CD4-positive, alpha-beta T cell treated with Interferon gamma for 1 hour (primary cell): ENCODE measurements at places on chromosomes 16 and 17.

DNA sequence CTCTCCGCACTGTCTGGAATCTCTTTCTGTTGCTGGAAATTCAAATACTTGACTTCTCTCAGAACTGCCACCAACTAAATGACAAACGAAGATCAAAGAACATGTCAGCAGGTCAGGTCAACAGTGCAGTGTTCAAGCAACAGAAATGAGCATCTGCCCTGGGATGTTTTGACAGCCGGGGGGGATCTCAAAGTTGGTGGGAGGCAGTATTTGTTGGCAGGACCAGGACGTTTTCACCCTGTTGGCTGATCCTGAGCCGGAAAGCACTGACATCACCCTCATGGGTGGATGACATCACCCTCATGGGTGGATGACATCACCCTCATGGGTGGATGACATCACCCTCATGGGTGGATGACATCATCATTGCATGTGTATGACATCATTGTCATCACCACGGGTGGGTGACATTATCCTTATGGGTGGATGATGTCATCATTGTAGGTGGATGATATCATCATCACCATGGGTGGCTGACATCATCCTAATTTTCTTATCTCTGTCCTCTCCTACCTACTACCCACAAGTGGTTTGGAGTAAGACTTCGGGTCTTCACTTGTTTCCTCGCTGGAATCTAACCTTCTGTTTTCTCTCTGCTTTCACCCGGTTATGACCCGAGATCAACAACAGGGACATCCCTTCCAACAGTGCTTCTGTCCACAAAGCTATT lies 18.9 kb downstream of the DNAH17 start:
- no peak for DNase-seq

DNA sequence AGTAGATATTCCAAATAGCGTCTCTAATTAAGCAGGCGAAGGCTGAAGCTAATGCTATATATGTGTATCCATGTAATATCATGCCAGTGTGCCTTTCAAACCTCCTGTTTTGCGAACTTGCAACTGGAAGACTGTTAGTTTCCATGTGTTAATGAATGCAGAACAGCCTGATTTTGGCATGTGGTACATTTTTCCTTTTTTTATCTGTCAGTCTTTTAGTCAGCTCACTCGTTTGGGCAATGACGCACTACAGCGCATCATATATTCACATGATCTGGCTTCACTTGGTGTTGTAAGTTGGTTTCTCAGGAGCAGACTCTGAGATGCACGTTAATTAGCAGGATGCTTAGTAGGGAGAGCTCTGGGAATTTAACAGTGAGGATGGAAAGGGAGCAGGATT lies 210.4 kb upstream of the CA10 start:
- no peak for DNase-seq

DNA sequence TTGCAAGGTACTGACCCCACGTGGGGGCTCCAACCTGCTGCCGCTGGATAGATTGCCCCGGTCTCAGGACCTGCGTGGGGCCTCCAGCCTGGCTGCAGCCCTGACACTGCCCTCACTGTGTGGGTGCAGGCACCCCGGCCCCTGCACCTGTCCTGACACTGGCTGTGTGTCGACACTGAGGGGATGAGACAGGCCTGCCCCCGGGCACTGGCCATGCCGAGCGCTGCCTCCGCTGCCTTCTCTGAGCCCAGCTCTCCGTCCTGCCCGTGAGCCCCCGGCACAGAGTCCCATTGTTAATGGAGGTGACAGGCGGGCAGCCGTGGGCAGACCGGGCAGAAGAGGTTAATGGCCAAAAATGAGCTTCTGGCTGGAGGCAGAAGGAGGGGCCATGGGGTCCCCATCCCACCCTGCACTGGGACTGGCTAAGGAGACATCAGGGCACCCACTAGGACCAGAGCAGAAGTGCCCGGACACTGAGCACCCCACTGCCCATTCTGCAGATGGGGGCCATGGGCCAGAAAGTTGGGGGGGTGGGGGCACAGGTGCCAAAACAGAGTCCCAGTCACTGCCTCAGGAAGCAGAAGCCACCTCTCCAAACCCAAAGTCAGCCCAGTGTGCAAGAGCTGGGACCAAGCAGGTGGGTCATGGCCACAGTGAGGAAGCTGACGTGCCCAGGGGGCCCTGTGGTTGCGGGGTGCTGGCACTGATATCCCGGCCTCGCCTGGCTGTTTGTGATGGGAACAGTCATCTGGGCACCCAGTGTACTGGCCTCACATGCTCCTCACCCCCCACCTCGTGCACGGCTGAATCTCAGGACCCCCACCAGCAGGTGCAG lies 2.5 kb upstream of the PRR35 start:
- no peak for DNase-seq

- peak; percentile 82 for DNase-seq
Observed at GRCh38 chr16:11572301-11572995, 14.3 kb downstream of the LITAF start.

DNA sequence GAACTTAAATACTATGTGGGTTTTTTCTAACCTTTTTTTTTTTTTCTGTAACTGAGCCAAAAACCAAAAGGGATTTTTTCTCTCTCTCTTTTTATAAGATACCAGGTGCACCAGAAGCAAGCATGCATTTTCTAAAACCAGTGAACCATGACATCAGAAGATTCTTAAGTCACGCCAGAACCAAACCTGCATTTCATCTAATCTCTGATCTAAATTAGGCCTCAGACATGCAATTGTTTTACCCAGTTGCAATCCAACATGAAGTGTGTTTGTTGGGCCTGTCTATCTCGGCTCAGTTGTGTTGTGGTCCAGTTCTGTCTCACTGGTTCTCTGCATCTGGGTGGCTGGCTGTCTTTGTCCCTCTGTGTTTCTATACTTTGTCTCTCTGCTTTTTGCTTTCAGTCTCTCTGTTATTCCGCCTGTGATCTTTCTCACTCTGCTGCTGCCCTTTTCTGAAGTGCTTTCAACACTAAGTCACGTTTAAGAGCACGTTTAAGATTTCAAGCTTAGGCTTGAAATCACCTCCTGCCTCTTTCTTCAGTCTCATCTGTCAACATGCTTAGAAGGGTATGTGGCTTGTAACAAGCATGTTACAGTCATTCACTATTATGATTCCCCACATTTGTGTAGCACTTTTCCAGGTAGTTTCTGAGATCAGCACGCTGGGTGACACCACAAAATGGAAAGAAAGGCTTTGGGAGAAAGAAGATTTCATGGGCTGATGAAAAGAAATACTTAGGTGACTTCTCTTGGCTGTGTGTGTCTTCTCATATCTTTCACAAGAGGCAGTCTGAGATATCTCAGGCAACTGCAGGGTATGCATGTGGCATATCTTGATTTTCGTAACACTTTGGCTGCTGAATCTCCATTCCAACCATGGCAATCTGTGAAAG lies 488.9 kb downstream of the SHISA9 start:
- no peak for DNase-seq

DNA sequence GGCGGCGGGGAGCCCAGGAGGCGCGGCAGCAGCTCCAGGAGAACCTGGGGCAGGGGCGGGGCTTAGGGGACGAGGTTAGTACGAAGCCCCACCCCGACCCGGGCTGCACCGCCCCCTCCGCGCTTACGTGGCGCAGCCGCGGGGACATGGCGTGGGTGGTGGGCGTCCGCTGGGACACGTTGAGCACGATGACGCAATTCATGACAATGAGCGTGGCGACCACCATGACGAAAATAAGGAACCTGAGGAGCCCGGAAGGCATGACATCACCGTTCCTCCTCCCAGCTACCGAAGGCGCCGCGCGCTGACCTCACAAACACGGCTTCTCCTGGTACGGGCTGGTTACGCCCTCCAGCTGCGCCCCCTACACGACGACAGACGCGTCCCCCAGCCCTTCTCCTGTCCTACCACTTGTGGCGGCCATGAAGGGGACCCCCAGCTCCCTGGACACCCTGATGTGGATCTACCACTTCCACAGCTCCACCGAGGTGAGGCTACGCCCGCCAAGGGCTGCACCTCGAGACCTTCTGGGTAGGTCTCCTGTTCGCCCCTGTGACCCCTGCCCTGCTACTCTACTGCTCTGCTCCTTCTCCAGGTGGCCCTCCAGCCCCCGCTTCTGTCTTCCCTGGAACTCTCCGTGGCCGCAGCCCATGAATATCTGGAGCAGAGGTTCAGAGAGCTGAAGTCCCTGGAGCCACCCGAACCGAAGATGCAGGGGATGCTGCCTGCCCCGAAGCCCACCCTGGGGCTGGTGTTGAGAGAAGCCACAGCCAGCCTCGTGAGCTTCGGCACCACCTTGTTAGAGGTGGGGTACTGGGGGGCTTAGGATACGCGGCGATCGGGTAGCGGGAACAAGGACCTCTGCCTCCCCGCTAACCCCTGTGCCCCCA lies at the start of gene C17orf107:
TSS of gene C17orf107 (plus strand) at position 196 of the 890 bp plus-strand sequence. CDS start at position 423, 227 bp downstream.
- peak; percentile 97 for DNase-seq

DNA sequence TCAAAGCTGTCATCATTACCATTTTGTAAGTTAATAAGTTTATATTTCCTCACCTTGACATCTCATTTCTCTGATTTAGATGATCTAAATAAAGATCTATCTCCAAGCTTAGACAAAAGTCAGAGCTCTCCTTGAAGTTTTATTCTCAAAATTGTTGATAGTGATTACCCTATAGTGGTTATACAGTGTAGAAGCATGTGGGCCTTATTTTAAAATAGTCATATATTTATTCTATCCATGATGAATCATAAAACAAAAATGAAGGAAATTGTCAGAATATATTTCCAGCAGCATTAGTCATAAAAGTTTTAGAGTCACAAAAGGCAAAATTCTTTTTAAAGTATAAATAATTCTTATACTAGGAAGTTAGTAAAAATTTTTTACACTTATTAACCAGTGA lies 49.0 kb downstream of the RHOT1 start:
- DNase-seq: no peak

GRCh38 chr16:8846401-8846932 lies 22.3 kb downstream of the CARHSP1 start:
- DNase-seq: no peak

DNA sequence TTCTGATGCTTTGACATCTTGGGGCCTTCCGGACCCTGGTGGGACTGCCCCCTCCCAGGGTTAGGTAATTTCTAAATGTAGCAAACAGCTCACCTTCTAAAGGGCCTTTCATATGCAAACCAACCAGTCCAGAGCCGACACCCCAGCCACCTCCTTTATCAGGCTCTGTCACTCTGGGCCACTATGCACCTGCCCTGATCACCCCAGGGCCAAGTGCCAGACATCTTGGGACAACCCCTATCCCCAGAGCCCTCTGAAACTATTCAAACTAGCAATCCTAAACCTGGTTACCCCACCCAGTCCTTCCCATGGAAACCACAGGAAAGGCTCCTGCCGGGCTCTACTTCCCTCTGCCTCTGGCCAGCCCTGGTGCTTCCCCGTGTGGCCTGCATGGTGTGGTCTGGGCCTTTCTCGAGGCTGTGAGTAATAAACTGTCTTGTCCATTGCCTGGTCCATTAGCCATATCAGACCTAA lies 91.2 kb upstream of the TNRC6C start:
- DNase-seq: peak; percentile 37

GRCh38 chr16:65069766-65070165 lies 52.1 kb downstream of the CDH11 start:
- no peak for DNase-seq

DNA sequence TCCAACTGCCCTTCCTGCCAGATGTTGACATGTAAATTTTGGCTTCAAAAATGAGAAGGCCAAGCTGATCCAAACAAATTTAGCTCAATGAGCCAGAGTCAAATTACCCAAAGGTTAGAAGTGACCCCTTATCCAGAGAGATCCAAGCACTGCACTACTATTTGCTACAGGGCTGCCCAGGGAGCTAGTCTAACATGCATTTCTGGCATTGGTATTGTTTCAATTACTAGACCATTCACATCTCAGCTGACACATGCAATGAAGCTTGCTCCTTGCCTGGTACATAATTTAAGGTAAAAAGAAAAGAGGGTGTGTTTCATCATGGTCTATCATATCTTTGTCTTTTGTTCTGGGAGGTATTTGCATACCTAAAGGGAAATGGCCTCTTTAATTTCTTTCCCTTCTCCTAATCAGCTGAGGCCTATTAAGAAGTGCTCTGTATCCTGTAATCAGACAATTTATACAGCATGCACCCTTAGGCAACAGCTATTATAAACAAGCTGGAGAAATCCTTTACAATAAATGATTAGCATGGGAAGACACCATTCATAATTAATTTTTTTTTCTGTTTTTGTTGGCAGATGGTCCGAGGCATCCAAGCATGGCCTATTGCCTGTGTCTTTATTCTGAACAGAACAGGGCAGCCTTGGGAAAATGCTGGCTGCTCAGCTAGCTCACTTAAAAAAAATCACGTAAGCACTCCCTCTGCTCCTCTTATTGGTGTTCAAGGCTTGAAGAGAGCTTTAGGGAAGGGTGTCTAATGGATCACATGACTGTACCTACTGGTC lies 161.5 kb upstream of the SALL1 start:
- DNase-seq: no peak

DNA sequence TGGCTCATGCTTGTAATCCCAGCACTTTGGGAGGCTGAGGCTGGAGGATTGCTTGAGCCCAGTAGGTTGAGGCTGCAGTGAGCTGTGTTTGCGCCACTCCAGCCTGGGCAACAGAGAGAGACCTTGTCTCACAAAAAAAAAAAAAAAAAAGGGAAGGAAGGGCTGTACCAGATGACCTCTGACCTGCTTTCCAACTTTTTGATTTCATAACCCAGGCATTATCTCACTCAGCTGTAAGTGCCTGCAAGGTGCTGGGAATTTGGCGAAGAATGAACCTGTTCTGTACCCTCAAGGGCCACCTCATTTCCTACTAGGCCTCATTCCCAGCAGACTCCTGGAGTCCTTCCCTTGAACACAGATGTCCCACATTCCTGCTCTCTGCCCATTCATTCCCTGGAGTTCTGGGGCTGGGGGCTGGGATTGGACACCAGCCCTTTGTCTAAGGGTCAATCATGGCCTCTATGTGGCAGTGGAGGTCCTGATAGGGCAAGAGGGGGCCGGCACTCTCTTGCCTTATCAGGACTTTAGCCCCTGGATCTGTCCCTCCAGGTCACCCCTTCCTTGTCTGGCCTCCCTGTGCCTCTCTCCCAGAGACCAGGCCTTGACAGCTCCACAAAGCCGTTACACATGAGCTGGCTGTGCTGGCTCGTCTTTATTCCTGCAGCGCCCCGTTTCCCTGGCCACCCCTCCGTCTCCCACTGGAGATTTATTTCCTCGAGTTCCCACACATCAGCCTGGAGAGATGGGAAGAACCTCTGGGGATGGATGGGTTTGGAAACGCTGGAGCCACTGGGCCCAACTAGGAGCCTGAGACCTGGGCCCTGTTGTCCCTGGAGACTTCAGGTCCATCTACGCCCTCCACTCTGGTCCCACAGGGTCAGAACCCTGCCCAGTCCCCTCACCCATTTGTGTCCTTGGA lies 821 bp upstream of the GFAP start:
- no peak for DNase-seq

DNA sequence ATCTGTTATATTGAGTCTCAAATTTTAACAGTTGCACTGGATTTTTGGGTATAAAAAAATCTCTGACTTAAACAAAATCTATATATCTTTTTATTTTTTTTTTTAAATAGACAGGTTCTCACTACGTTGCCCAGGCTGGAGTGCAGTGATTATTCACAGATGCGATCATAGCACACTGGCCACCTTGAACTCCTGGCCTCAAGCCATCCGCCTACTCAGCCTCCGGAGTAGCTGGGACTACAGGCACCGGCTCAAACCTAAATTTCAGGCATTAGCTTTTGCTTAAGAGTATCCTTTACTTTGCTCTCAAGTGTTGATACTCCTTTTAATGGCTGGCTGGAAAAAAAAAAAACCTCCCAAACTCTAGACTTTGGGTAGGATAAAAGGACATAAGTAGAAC lies 61.6 kb downstream of the RPGRIP1L start:
- no peak for DNase-seq

GRCh38 chr16:29898135-29898803 lies 1.1 kb downstream of the SEZ6L2 start:
- DNase-seq: no peak

- DNase-seq: no peak
Observed at GRCh38 chr17:34167354-34167753, 87.7 kb upstream of the CCL2 start.
